ENCODE measurements at places on chromosomes 2 and 18.

DNA sequence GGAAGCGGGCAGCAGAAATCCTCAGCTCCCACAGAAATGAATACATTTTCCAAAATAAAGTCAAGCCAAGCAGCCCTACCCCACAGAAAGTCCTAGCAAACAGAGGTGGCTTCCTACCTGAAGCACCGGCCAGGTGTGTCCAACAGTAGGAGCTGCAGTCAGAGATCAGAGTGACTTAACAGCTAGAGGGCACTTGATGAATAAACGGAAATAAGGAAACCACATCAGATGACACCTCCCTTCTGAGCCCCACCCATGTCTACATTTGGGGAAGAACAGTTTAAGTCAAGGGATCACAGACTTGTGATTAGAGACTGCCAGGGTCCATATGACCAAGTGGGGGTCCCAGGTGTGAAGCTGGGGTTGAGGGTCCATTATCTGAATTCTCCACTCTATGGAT lies at the start of gene CXCR1:
CXCR1 (minus strand) TSS at position 172 of the 400 bp plus-strand sequence. CDS start 1,751 bp downstream, outside the sequence.
- peaks cover 36% of the 10 kb centered on the region for H3K4me1 ChIP-seq
- H3K36me3 ChIP-seq, result peaks cover 4% of the 10 kb centered on the region
- peak within 1 kb of the TSS; percentile 65 for H3K27ac ChIP-seq
- peak; percentile 50 for DNase-seq

DNA sequence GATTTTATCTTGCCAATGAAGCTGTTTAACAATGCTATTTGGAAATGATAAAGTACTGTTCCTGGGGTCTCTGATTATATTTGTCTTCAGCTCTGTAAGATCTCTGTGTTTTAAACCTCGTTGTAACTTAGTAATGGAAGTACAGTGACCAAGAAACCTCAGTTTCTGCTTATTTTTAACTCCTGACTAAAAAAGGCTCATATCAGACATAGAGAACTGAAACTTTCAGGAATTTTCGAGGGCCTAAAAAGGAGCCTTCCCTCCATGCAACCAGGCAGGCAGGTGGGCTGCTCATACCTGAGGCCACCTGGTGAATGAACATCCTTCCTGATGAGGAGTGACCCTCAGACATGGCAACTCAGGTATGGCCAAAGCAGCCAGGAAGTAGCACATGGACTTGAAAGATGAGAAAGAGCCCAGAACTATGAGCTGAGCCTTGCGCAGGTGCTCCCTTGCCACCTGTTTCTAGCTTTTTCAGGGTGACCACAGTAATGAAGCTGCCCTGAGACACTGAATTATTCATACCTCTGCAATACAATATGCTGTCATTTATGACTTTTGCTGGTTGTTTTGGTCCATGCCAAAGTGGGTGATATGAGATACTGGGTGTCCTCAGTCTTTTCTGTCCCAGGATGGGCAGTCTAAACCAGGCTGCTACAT lies 23.9 kb downstream of the MYO3B start:
- DNase-seq, result no peak
- peaks cover 18% of the 10 kb centered on the region for H3K27me3 ChIP-seq
- no peak overlapping the region for H3K4me3 ChIP-seq
- H3K27ac ChIP-seq, result no peak overlapping the region
- no peaks in the 10 kb centered on the region for H3K4me1 ChIP-seq

- H3K27ac ChIP-seq, result no peak overlapping the region
- H3K36me3 ChIP-seq, result no peaks in the 10 kb centered on the region
- H3K27me3 ChIP-seq, result no peaks in the 10 kb centered on the region
- H3K4me1 ChIP-seq, result no peaks in the 10 kb centered on the region
These were observed 275.0 kb downstream of the MREG start for GRCh38 chr2:215738351-215738750.

GRCh38 chr2:112772911-112773475 lies 8.6 kb upstream of the CKAP2L start:
- DNase-seq, result no peak
- peaks cover 37% of the 10 kb centered on the region for H3K4me1 ChIP-seq
- no peaks in the 10 kb centered on the region for H3K27me3 ChIP-seq
- no peak overlapping the region for H3K4me3 ChIP-seq
- no peak overlapping the region for H3K27ac ChIP-seq
